ENCODE measurements at places on chromosomes 1 and 21.

- no peak for DNase-seq
Observed at GRCh38 chr1:183004141-183004540, 19.1 kb upstream of the LAMC1 start.

DNA sequence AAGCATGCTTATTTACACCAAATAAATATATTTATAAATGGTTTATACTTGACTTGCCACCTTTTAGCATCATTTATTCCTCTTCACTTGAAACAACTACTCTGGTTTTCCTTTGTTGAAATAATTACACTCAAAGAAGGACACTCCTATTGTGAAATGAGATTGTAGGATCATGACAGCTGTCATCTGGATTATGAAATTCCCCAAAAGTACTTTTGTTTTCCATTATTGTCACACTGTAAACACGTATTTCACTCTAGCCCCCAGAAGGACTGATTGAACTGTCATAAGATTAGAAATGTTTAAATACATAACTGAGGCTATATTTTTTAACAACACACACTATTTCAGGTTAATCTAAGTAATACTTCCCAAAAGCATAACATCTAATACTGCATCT, 593.8 kb downstream of the LRRIQ3 start:
- no peak for DNase-seq

- DNase-seq: no peak
Observed at GRCh38 chr1:172287208-172287607, 133.3 kb upstream of the C1orf105 start.

- no peak for DNase-seq
Observed at GRCh38 chr1:89806616-89807015, 14.2 kb upstream of the LRRC8D start.

- DNase-seq: no peak
Observed at GRCh38 chr21:16022921-16023320, 293.1 kb downstream of the USP25 start.

DNA sequence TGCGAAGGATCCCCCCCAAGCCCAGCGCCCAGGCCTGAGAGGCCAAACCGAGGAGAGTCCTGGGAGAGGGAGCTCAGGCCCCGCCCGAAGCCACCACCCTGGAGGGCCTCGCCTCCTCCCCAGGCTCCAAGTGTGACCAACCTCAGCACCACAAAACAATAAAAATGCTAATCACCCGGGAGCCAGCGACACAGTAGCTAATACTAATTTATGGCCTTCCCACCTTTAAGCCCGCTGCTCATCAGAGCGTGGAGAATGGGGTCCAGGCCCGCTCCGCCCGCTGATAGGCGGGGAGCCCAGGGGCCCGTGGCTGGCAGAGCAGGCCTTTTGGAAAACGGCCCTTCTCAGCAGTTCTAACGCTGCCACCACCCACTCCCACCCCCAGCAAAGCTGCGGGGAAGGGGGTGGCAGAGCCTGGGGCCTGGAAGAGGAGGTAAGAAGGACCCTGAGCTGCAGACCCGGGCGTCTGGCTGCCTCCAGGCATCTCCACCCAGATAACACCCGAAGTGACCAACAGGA, 20.4 kb upstream of the TAS1R2 start:
- peak; percentile 71 for DNase-seq

GRCh38 chr1:207054491-207054890, 1.4 kb downstream of the PFKFB2 start:
- no peak for DNase-seq

- DNase-seq: no peak
Observed at GRCh38 chr1:22118291-22118992, 24.5 kb downstream of the WNT4 start.

- no peak for DNase-seq
Observed at GRCh38 chr1:119331190-119331515, 37.4 kb upstream of the HAO2 start.

GRCh38 chr1:177210071-177210470, 39.3 kb downstream of the BRINP2 start:
- no peak for DNase-seq

DNA sequence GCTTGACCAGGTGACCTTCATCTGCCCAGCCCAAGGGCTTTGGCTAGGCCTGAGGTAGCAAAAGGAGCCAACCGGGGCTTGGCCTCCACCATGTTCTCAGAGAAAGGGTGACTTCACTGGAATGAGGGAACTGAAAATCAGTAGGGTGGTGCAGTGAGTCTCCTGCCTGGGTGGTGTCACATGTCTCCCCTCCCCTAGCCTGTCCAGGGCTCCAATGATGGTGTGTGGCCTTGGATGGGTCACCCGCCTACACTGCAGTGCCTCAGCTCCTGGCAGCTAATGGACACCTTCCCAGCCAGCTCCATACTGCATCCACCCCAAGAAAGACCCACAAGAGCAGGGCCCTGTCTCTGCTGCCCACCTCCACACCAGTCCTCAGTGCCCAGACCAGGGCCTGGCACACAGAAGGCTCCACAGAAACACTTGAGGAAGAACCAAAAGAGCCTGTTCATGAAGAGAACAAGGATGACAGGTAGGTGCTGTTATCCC, 678.7 kb downstream of the MATN1 start:
- DNase-seq: no peak

Measured in SK-N-SH (cell line).